ENCODE measurements at places on chromosomes 5 and 9.
A peak's percentile ranks its signal among the peaks of the same experiment; 100 is the strongest.

GRCh38 chr5:135729321-135729786 is 105.1 kb upstream of the SLC25A48 start:
- DNase-seq, result no peak

- DNase-seq, result no peak
These were observed 28.7 kb downstream of the DNM1 start for GRCh38 chr9:128231638-128232527.

GRCh38 chr9:27355166-27355565 is 58.2 kb upstream of the EQTN start:
- DNase-seq, result no peak

GRCh38 chr5:107319901-107320300 is 350.8 kb downstream of the EFNA5 start:
- no peak for DNase-seq

DNA sequence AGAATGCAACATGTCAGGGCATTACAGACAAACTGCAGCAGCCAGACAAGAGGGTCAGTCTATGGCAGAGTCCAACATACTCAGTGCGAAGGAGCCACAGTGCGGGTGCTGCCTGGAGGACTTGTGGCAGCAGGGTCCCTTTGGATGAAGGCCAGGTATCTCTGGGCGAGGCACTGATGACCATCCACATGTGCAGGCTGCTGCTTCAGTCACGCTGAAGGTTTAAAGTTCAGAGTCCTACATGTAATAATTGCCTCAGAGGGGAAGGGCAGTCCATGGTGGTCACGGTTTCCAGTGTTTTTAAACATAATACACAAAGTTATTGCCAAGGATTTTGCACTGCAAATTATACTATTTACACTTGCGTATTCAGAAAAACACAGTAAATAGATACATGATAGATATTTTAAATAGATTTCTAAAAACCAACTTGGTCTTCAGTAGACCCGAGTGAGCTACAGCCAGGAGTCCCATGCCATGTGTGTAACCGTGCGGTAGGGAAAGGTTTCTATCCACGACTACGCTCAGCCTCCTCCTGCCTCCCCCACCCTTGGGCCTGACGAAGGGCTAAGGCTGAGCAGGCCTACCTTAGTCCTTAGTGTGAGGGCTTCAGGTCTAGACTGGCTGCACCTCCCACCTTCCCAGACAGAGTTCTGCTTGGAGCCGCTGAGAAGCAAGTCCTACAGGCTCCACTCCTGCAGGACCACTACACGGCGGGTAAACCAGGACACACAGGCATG is 76.2 kb downstream of the GPR21 start:
- DNase-seq, result no peak

- DNase-seq, result no peak
These were observed 3.7 kb downstream of the TUBB4B start for GRCh38 chr9:137244486-137245449.

DNA sequence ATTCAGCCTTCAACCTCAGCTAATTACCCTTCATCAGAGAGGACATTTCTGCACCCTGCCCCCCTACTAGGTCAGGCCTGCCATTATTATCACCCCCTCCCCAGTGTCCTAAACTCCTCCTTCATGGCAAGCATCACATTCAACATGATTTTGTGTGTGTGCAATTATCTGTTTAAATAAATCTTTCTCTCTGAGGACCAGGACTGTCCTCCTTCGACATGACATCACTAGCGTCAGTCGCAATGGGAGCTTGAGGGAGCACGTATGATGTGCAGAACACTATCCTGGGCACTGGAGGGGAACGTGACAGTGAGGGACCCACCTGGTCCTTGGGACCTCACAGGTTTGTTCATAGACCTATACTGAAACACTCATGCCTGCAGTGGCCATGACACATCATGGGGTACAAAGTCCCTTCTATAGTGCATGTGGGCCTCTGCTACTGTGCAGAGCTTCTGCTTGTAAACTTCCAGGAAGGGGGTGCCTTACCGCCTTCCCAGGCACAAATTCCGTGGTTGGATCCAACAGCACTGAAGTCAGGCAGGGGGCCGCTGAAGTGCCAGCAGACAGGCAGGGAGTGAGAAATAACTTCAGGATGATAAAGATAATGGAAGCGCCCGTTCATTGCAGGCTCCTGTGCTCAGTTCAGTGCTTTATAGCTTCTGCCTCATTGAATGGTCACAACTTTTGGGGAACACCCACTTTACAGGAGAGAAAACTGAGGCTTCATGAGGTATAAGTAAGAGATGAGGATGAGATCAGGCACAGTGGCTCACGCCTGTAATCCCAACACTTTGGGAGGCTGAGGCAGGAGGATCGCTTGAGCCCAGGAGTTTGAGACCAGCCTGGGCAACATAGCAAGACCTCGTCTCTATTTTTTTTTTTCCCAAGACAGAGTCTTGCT is 36.0 kb upstream of the STXBP1 start:
- DNase-seq, result no peak

GRCh38 chr9:3931058-3931457 is 368.8 kb downstream of the GLIS3 start:
- no peak for DNase-seq

- no peak for DNase-seq
These were observed 105.7 kb upstream of the RAD23B start for GRCh38 chr9:107177243-107177839.

GRCh38 chr9:36214571-36214970 is 23.9 kb downstream of the CLTA start:
- DNase-seq, result no peak

DNA sequence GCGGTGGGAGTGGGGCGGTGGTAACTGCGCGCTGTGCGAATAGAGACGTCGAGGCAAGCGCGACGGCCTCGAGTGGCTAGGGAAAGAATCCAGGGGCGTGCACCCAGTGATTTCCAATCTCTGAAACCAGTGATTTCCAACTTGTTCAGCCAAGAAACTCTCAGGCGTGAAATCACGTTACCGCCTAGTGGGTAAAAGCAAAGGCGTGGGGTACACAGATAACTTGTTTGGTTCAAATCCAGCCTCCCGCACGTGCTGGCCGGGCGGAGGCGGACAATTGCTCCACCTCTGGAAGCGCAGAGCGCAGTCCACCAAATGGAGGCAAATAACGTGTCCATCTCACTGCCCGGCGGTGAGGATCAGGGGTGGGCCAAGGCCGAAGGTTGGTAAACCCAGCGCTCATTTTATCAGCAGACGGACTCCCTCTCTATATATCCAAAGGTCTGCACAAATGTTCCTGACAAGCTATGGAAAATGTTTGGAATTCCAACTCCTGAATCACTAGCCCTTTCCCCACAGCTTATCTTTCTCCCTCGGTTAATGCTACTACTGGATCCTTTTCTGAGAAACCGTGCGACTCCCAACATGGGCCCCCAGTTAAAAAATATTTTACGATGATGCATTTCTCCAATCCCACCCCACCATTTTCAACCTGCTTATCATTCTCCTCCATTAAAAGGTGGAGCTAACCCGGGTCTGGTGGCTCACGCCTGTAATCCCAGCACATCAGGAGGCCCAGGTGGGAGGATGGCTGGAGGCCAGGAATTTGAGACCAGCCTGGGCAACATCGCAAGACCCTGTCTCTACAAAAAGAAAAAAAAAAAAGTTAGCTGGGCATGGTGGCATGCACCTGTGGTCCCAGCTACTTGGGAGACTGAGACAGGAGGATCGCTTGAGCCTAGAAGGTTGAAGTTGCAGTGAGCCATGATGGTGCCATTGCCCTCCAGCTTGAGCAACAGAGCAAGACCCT is 950 bp upstream of the FNBP1 start:
- no peak for DNase-seq

DNA sequence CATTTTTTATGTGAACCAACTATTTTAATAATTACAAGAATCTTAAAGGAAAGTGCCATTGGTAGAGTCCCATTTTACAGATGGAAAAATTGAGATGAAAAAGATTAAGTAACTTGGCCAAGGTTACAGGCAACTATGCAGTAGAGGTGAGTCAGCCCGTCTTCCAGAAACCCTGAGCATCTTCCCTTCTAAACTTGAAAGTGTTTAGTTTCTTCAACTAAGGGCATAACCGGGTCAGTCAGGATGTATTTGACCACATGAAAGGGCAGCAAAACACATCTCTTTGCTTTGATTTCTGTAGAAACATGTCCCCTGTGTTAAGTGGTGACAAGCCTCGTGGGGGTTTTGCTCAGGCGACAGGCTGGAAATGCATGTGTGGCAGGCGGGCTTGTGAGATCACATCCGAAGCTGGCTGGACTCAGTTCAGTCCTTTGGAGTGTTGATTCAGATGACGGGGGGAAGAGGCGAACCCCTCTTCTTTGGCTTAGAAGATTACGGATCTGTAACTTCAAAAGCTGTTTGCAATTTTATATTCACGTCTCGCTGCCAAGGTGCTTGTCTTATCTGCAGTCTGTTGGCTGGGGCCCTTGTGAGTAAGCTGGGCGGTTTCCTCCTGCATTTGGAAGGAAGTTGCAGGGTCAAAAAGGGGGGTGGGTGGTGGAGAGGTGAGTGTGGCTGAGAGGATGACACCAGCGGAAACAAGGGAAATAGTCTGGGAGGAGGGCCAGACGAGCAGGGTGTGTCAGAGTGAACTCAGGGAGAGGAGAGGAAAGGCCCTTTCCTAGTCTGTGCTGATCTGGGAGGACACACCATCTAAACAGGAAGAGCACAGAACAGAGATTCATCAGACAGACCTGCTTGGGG is 78.9 kb upstream of the RPS23 start:
- DNase-seq, result no peak

DNA sequence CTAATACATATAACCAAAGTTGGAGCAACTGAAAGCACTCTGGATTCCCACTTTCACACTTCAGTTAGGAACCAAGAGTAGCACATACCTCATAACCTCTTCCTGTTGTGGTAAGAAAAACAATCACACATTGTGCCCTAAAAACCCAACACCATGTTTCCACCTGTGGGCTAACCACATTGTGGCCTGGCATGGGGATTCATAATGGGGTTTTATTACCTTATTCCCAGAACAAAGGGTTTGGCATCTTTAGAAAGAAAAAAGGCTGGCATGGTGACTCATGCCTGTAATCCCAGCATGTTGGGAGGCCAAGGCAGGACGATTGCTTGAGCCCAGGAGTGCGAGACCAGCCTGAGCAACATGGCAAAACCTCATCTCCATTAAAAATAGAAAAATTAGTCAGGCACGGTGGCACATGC is 60.6 kb downstream of the HSD17B3 start:
- no peak for DNase-seq

DNA sequence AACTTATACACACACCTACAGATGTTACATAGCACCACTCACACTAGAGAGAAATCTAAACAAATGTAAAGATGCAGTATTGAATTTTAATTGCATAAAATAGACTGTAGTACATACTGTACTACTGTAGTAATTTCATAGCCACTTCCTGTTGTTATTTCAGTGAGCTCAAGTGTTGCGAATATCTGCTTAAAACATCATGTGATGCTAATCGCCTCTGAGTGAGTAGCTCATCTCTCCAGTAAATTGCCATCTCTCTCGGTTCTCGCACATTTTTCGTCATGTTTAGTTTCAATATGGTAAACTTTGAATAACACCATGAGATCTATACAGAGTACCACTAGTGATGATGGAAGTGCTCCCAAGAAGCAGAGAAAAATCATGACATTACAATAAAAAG is 22.0 kb upstream of the ARHGEF28 start:
- DNase-seq, result no peak

GRCh38 chr9:135983208-135984071 is 22.3 kb upstream of the UBAC1 start:
- no peak for DNase-seq

DNA sequence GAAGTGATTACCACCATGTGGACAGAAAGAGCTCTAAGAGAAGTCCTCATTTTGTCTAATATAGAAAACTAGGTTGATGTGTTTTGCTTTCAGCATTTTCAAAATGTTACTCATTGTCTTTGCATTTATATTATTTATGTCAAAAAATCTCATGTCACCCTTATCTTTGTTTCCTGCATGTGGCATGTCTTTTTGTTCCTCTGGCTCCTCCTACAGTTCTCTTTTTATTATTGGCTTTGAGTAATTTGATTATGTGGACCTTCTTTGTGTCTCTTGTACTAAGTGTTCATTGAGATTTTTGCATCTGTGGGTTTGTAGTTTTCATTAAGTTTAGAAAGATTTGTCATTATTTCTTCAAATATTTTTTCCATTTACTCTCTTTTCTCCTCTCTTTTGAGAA is 58.8 kb downstream of the GNG10 start:
- DNase-seq, result no peak

DNA sequence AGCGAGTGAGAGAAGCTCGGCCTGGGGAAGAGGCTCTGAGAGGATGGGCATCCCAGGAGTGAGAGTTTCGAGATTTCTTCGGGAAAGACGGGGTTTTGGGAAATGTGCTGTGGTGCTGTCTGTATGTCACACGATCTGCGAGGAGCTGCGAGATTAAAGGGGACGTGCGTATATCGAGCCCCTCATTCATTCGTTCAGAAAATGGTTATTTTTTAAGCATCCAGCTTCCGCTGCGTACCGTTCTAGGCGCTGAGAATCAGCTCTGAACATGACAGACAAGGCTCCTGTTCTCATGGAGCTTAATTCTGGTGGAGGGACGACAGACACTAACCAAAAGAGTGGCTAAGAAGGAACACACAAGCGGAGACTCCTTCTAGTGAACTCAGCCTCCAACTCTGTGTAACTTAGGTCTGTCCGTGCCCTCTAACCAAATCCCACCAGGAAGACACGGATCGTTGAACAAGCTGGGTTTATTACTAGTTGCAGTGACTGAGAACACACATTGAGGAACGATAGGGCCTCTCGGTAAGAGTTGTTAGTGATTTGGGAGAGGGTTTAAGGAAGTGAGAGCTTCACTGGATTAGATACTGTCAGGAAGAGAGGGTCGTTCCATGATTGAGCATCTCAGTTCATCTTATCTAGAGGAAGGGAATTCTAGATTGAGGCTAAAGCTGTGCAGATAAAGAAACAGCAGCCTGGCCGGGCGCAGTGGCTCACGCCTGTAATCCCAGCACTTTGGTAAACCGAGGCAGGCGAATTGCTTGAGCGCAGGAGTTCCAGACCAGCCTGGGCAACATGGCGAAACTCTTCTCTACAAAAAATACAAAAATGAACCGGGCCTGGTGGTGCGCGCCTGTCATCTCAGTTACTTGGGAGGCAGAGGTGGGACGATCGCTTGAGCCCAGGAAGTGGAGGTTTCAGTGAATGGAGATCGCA is 1.0 kb upstream of the FBXW11 start:
- DNase-seq, result peak; percentile 18

DNA sequence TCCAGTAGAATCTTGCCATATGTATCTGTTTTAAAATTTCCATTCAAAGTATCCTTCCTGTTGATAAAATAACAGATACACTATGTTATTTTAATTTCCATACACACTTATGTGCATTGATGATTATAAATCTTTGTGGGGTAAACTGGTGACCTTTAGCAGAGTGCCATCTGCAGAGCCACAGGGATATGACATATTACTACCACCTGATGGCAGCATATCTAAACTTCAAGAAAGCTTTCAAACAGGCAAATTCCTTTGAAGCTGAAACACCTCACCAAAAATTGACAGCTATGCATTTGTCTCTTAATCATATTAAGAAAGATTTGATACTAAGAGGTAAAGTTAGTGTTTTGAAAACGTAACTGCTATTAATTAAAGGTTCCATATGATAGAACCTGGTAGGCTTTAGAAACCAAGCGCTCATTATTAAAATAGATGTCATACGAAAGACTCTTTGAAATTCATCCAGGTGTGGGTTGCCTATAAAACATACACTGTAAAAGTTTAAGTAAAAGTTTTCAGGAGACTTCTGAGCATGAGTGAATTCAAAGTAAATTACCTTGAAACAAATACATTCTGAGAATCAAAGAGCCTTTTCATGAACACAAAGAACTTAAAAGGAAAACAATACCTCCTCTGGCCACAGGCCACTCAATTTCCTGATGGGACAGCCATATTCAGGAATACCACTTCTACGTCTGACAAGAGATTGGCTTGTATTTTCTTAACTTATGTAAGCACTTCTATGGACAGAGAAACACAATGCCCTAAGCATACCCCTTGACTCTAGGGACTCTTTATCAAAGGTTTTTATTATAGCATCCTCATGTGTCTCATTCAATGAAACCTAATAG is 93.3 kb downstream of the KIAA0825 start:
- DNase-seq, result peak; percentile 30
